ENCODE measurements at places on chromosomes 1 and 21.
A peak's percentile ranks its signal among the peaks of the same experiment; 100 is the strongest.

GRCh38 chr1:190739926-190740325 is 262.3 kb upstream of the BRINP3 start:
- no peak for DNase-seq

DNA sequence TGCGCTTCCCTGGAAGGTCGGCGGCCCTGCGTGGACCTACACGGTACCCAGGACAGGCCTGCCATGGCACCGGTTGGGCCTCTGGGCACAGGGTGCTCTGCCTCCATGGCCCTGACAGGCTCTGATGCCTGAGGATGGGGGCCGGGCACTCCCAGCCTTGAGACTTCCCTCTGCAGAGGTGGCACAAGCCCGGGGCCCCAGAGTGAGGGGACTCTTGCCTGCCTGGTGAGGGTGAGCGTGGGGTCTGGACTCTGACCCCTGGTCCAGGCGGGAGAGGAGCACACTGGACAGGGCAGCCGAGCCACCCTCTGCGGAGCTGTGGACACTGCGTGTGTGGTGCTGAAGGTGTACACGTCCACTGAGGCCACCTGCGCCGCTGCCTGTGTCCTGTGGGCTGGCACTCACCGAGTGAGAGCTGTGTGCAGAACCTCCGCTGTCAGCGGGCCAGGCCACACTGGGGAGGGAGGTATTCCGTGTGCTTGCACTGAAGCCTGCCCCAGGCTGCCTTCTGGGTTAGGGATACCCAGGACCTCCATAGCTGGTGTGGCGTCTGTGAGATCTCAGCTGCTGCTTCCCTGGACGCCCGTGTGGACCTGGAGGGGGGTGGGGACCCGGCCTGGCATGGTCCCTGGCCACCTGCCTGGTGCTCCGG is 10.4 kb downstream of the SKI start:
- no peak for DNase-seq

DNA sequence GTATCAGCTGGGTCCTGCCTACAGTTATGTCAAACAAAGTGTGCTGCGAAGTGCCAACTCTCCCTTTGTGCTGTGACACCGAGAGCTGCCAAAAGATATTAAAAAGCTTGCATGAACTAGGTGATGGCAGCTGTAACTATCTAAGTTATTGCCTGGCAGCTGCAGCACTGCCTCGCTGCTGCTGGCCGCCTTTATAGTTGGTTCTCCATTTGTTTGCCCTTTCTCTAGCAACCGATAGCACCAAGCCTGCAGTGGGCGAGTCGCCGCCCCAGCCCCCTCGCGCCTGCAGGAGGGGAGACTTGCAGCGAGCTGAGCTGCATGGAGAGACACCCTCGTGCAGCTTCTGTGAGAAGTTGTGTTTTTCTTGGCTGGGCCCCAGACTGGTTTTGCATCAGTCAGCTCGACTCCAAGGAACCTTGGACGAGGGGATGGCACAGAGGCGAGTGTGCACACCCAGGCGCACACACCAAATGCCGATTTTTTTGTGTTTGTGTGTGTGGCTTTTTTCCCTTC is 330.6 kb downstream of the RPS6KC1 start:
- no peak for DNase-seq

DNA sequence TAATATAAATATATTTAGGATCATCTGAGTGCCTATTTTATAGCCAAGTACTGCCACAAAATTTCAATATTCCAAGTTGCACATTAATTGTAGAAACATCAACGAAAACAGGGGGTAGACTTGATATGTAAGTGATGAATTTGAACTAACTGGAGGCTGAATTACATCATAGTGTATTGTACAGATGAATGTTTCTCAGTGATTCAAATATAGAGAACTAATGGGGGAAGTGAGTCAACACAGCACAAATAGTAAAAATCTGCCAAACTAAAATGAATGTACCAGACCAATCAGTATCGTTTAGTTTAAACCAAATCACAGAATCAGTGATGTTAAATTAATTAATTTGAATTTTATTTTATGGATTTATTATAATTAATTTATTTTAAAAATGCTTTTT is 42.8 kb downstream of the RTCA start:
- DNase-seq: no peak

DNA sequence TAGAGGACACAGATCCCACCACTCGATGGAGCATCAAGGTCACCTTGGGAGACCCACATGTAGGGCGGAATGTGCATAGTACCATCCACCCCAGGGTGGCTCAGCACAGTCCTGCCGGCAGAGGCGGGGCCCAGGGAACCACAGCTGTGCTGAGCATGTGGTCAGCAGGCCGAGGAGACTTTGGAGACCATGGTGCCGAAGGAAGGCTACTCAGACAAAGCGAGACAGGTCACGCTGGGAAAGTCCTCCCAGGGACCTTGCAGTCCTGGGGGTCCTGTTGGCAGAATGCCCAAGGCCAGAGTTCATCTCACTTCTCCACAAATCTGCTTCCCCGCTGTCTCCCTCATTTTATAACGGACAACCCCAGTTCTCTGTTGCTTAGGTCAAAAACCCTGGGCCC is 22.5 kb downstream of the WNT3A start:
- no peak for DNase-seq

- DNase-seq: no peak
Observed at GRCh38 chr21:45959182-45959581, 22.4 kb upstream of the COL6A1 start.

GRCh38 chr1:186681121-186681520 is 898 bp upstream of the PTGS2 start:
- no peak for DNase-seq

DNA sequence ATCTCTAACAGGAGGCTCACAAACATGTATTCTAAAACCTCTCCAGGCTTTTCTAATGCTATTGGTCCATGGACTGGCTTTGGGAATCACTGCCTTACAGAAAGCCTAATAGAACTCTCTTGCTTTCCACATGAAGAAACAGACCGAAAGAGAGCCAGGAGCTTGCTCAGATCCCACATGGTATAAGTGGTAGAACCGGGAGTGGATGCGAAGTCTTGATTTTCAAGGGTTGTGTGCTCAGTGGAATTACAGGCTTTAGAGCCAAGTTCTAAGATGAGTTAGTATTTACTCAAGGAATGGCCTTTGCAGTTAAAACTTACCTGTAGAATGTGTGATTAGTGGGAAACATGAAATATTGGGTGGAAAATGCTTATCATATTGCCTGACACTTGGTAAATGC is 54.3 kb upstream of the HSD17B7 start:
- no peak for DNase-seq

DNA sequence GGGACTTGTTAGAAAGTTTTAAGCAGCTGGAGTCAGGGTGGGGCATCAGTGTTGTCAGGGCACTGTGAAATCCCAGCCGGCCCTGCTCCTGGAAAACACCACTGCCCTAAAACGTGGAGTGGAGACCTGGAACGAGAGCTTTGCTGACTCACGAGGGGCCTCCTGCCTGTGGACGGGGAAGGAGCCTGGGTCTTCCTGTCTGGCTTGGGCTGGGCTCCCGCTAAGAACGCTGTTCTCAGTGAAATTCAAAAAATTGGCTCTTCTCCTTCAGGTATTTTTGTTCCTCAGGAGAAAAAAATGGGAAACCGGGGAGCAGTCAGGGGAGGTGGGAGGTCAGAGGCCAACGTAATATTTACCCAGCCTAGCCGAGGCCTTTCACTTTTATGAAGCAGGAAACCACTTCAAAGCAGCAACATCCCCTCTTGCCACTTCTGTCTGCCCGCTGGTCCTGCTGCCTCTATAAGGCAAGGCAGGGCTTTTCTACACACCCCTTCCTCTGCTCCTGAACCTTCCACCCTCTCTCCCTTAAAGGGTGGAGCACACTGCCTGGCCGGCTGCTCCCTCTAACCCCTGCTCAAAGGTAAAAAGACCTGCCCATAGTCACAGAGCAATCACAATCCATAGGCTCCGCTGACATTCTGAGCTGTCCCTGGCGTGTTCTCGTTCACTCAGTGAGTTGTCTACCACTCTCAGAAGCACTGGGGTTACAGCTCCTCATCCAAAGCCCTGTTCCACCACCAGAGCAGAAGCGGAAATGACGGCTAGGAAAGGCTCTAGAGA is 8.0 kb downstream of the PLXNA2 start:
- no peak for DNase-seq

GRCh38 chr1:55196433-55197035 is 18.6 kb downstream of the USP24 start:
- DNase-seq: no peak

- no peak for DNase-seq
Observed at GRCh38 chr1:41272601-41273000, 30.5 kb upstream of the SCMH1 start.

GRCh38 chr1:71667216-71667615 is 586.4 kb upstream of the ZRANB2 start:
- no peak for DNase-seq

- no peak for DNase-seq
Observed at GRCh38 chr1:241918879-241919278, 38.7 kb upstream of the BECN2 start.

DNA sequence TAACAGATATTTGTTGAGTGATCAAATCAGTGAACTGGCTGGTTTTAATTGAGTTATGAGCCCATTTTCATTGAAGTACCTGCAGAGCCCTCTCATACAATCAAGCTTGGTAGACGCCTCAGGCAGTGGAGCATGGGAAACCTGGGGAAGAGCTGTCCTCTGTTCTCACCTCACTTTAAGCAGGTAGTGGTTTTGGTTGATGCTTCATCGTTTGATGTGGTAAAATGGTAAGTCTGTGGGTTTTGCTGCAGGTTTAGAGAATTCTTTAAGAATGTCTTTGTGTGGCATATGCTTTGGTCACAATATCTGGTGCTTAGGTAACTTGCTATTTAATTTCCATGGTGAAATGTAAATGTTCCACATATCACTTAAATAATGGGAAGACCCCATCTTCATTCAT is 10.0 kb downstream of the LAMC1 start:
- DNase-seq: no peak

DNA sequence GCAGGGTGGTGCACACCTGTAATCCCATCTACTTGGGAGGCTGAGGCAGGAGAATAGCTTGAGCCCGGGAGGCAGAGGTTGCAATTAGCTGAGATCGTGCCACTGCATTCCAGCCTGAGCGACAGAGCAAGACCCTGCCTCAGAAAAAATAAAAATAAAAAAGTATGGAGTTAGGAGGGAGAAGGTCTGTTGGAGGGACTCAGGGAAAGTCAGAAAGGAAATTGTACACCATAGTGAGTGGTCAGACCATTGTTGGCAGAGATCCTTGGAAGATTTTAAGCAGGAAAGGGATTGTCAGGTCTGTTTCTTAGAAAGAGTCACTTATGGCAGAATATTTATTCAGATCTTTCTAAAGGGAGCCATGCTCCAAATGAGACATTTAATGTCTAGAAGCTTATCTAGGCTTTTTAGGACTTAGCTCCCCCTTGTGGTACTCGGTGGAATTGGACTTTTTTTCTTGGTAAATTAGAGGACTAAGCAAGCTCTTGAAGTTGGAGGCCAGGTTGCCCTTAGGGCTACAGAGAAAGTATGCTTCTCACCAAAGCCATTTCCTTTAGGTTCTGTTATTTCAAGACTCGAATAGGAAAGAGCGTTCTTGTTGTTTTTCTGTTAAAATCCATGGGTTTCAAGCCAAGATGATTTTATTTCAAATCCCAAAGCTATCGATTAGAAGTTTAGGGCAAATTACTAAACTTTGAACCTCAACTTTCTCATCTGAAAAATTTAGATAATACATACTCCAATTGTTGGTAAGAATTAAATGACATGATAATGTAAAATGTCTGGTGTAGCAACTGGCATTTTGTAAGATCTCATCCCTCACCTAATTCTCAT is 16.5 kb downstream of the MIA3 start:
- peak; percentile 67 for DNase-seq

DNA sequence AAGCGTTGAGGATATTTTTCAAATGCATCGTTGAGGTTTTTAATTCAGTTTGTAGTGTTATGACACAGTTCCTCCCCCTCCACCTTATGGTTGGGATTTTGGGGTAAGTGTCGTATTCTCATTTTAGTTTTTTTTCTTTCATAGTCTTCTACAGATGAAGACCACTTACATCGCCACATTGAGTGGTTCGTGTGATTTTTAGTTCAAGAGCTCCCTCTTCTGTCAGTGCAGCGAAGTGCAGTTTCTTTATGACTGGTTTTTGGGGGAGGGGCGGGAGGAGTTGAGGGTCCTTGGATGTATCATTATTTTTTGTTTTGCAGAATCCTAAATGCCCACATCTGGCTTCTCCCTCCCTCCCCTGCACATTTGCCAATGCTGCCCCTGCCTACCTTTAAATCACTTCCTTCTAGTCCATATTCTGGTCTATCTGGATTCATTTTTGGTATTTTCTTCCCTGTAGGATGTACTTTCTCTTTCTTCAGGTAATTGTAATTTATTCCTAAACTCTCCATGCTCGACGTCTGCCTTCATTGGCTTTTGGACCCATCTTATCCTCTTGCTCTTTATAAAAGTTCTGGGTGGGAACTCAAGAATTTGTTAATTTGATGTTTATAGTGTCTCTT is 433.1 kb downstream of the CAMTA1 start:
- no peak for DNase-seq

- DNase-seq: no peak
Observed at GRCh38 chr1:52479076-52479475, 73.8 kb downstream of the TUT4 start.

- DNase-seq: no peak
Observed at GRCh38 chr1:48876330-48876785, 99.7 kb upstream of the BEND5 start.

GRCh38 chr1:32112806-32113375 is 5.0 kb downstream of the KPNA6 start:
- no peak for DNase-seq

GRCh38 chr1:184197831-184198230 is 146.3 kb downstream of the TSEN15 start:
- DNase-seq: no peak

- DNase-seq: peak; percentile 17
Observed at GRCh38 chr1:8814865-8815264, 2.6 kb downstream of the RERE start.

GRCh38 chr21:15063081-15063813 is 1.6 kb downstream of the NRIP1 start:
- DNase-seq: peak; percentile 71

- DNase-seq: no peak
Observed at GRCh38 chr1:202010180-202011015, at the start of gene ELF3. TSS of gene ELF3 (plus strand) at chr1:202010587. CDS start at chr1:202011137, 550 bp downstream.
